ENCODE measurements at places on chromosomes 5 and 9. TPM values are rescaled to one million over a fixed set of nuclear protein-coding genes. Genes with fewer than 3 reads are reported as not detected.

CBY3 gene
- total RNA-seq: not detected

SCGB3A2 gene
- not detected for total RNA-seq

STKLD1 gene
- total RNA-seq: 0.98 TPM

PCSK1 gene
- 0.72 TPM for total RNA-seq

- DNase-seq: no peak
- no peak overlapping the region for H3K27ac ChIP-seq
- no peak overlapping the region for H3K4me3 ChIP-seq
- no peaks in the 10 kb centered on the region for H3K27me3 ChIP-seq
Measured at GRCh38 chr5:143206196-143207053, 197.1 kb downstream of the NR3C1 start.

- peak; percentile 85 for DNase-seq
- no peaks in the 10 kb centered on the region for H3K27me3 ChIP-seq
- no peaks in the 10 kb centered on the region for H3K36me3 ChIP-seq
- peaks cover 12% of the 10 kb centered on the region for H3K4me1 ChIP-seq
Measured at GRCh38 chr9:35945341-35946018, 12.5 kb downstream of the OR2S2 start.

GRCh38 chr9:76912636-76913275, 6.8 kb upstream of the PRUNE2 start:
- H3K27ac ChIP-seq: no peak overlapping the region
- no peaks in the 10 kb centered on the region for H3K36me3 ChIP-seq
- no peak overlapping the region for H3K4me3 ChIP-seq
- no peak for DNase-seq
- no peaks in the 10 kb centered on the region for H3K4me1 ChIP-seq

DNA sequence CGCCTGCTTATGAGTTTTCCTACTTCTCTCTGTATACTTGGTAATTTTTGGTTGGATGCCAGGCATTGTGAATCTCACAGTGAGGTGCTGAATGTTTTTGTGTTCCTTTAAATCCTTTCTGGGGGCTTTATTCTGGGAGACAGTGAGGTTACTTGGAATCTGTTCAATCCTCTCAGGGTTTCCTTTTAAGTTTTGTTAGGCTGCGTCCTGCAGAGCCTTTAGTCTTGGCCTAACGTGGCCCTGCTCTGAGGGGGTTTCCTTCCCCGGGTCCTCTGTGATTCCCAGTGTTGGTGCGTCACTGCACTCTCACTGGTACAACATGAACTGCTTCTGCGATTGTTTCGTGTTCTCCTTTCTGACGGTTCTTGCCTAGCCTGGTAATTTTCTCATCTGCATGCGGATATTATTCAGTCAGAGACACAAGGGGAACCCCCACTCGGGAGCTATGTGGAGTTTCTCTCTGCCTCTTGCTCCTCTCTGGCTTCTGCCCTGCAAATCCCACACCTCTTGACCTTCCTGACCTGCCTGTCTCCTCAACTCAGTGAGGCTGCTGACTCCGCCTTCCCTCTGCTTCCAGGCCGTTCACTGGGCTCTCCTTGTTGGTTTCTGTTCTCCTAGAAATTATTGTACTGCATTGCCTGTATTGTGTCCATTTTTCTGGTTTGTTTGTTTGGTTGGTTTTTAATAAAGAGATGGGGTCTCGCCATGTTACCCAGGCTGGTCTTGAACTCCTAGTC, 128.1 kb downstream of the DAB2IP start:
- no peak overlapping the region for H3K27ac ChIP-seq
- no peaks in the 10 kb centered on the region for H3K27me3 ChIP-seq
- DNase-seq: no peak
- no peaks in the 10 kb centered on the region for H3K4me1 ChIP-seq
- H3K4me3 ChIP-seq: no peak overlapping the region

DNA sequence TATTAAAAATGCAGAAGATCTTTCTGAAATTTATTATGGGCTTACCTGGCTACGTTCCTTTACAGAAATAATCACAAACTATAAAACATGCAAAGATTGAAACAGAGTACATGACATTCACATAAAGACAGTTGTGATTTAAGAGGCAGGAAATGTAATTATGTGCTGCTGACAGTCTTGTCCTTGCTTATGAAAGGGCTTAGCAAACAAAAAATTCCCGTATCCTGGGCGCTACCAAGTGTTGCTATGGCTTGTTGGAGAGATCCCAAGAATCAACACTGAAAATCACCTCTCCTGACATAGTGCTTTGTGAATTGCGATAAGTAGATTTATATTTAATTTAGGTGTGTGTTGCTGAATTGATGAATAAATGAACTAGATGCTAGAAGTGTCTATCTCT, 352.5 kb upstream of the C9orf72 start:
- no peak overlapping the region for H3K27ac ChIP-seq
- H3K27me3 ChIP-seq: no peaks in the 10 kb centered on the region
- H3K4me3 ChIP-seq: no peak overlapping the region

Measured in spleen (tissue), 13 donors.